ENCODE measurements at places on chromosomes 6 and 20.

GRCh38 chr6:40957616-40958492 lies 81.2 kb downstream of the UNC5CL start:
- DNase-seq, result no peak

DNA sequence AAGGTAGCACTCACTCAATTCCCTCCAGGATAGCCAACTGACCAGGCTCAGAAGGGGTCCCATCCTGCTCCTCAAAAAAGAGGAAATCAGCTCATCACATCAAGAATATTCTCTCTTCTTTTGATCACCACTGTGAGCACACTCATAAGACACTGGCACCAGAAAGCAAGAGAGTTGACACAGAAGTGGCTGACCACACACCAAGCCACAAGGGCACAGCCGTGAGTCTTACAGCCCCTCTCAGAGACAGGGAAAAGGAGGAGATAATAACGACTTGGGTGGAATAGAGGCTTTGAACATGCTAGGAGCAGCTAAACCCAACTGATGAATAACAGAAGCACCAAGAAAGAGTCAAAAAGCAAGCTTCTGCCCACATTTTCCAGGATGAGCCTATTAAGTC lies 249.1 kb upstream of the PREP start:
- DNase-seq, result no peak

DNA sequence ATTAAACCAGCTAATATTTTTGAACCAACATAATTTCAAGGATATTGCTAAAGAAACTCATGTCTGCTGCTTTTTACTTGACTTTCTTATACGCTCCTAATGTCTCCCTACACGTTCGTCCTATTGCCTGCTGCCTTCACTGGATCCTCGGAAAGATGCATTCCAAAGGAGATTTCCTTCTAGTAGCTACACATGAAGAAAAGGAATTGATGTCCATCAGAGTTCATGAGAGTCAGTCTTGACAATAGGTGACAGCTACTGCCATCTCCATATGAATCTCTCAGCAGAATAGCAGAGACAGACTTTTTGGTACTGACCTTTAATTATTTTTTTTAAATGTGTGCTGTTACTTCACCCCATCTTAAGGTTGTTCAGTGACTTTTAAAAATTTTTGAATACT lies 24.2 kb upstream of the COL9A1 start:
- no peak for DNase-seq

GRCh38 chr20:36349384-36350170 lies 43.4 kb downstream of the DLGAP4 start:
- DNase-seq, result no peak

- no peak for DNase-seq
Observed at GRCh38 chr6:138432063-138432356, 28.0 kb downstream of the HEBP2 start.

- DNase-seq, result no peak
Observed at GRCh38 chr6:22980446-22980845, 411.1 kb downstream of the HDGFL1 start.

- DNase-seq, result no peak
Observed at GRCh38 chr6:47197682-47198640, 111.7 kb downstream of the TNFRSF21 start.

DNA sequence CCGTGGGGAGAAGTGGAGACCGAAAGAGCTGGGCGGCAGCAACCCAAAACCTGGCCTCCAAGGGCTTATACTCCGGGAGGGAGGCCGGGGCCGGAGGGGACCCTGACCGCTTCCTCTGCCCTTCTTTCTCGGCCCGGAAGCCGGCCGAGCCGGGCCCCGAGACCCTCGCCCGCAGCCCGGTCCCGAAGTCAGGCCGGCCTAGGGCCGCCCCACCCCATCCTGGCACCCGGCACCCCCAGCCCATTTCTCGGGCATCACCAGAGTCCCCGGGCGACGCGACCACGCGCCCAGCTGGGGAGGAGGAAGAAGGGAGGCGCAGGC lies 572 bp upstream of the ZDHHC14 start:
- DNase-seq, result no peak

- no peak for DNase-seq
Observed at GRCh38 chr20:5767493-5768098, 17.4 kb downstream of the SHLD1 start.

- DNase-seq, result no peak
Observed at GRCh38 chr6:36607683-36608386, 13.7 kb downstream of the SRSF3 start.

DNA sequence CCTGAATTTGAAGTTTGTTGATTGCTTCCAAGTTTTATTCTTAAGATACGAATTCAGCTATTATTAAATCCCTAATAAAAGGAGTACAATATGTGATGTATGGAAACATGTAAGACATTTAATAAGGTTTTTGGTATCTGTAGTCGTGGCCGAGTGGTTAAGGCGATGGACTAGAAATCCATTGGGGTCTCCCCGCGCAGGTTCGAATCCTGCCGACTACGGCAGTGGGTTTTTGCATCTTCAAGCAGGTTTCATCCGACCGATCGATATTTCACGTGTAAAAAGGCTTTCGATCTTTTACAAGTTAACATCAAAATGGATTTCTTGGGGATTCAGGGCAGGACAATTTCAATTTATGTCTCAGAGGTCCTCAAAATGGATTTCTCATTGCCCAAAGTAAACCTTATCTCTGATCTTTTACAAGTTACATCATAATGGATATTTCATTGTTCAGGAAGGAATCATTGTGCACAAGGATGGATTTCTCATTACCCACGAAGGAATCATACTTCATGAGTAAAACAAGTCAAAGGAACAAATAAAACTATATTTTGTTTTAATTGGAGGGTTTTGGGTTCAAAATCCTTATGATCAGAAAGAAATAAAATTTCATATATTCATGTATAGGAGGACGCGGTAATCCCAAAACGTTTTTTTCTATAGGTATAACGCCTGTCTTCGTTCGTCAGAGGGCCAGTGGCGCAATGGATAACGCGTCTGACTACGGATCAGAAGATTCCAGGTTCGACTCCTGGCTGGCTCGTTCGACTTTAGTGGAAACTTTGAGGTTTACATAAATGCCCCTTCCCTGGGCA lies 37.3 kb upstream of the BTN3A2 start:
- DNase-seq, result no peak

Data from activated CD8-positive, alpha-beta memory T cell treated with anti-CD3 and anti-CD28 coated beads for 1 hour (primary cell).